ENCODE measurements at places on chromosomes 2 and 18.

DNA sequence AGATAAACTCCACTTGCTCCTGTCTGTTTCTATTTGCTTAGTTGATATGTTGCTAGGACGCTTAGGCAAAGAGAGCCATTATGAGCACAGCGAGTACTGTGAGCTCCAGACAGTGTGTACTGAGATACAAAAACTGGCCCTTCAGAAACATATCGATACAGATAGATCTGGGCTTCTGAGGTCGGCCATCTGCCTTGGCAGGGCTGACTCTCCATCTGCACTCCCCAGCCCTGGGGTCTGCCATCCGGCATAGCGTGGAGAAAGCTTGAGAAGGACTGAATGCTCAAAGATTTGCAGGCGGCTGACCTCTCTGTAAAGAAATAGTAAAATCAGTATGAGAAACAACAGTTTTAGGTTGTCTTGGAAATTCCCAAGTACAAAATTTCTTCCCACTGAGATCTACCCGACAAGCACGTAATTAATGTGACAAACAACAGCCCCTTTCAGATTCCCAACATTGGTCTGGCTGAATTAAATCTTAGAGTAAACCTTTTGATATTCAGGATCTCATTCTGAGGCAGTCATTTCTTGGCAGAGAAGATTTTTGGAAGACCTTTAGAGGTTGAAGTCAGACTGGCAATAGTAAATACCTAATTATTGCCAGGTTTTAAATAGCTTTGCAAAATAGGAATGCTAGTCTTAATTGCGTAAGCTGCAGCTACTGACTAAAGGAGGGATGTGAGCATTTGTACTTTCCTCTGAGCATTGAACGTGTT lies 127.4 kb downstream of the CHST9 start:
- DNase-seq, result no peak

GRCh38 chr18:44898498-44898897 lies 217.8 kb downstream of the SETBP1 start:
- DNase-seq, result no peak

- no peak for DNase-seq
Observed at GRCh38 chr18:45688833-45689232, 35.1 kb upstream of the SLC14A1 start.

DNA sequence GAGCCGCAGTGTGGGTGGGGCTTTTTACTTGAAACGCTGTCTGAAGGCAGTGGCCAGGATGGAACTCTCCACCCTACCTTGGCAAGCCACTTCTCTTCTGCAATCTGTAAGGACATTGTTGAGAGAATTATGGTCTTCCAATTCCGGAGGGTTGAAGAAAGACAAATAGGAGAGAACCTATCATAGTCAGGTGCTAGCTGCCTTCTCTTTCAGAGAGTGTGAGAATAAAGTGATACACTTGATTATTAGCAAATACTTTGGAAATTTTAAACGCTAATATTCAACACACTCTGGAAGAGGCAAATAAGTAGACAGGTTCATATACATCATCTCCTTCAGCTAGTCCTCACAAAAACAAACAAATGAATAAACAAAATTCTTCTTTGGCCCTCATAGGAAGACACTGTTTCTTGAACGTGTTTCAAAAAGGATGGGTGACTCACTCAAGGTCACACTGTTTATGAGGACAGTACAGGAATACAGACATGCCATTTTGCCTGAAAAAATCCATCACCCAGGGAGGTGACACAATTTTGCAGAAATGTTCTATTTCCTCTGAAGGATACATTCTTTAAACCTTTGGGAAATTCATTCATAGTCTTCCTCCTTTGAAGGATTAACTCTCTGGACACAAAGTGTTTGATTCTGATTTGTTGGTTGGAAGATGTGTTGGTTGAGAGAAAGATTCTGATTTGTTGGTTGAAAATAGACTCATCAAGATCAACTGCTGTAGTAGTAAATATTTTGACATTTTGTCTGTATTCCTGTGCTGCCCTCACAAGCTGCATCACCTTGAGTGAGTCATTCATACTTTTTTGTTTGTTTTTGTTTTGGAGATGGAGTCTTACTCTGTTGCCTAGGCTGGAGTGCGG lies 2.2 kb upstream of the IL1RN start:
- no peak for DNase-seq

DNA sequence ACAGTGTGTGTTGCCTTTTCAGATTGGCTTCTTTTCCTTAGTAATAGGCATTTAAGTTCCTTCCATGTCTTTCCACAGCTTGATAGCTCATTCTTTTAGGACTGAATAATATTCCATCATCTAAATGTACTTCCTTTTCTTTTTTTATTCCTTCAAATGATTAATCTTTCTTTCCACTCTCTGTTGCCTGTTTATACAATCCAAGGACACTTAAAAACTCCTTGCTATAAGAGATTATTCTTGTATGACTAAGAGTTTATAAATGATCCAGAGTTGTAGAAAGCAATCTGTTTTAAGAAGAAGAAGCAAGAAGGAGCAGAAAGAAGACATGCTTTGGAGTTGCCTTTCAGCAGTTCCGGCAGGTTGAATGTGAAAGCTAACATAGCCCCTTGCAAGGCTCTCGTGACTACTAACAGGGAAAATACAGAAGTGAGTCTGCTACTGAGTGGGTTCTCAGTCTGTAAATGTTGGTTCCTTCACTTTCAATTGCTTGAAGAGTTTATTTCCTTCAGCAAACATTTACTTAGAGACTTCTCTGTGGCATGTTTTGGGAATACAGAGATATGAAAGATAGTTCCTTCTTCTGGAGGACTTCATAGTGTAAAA lies 123.0 kb downstream of the PMAIP1 start:
- no peak for DNase-seq

DNA sequence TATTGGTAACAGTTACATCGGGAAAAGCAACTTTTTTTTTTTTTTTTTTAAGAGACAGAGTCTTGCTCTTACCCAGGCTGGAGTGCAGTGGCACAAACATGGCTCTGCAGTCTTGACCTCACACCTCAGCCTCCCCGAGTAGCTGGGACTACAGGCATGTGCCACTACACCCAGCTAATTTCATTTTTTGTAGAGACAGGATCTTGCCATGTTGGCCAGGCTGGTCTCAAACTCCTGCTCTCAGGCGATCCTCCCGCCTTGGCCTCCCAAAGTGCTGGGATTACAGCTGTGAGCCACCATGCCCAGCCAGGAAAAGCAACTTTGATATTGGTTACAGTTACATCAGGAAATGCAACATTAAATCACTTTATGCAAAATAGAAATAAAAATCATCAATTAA lies 4.6 kb downstream of the ITGB1BP1 start:
- no peak for DNase-seq

DNA sequence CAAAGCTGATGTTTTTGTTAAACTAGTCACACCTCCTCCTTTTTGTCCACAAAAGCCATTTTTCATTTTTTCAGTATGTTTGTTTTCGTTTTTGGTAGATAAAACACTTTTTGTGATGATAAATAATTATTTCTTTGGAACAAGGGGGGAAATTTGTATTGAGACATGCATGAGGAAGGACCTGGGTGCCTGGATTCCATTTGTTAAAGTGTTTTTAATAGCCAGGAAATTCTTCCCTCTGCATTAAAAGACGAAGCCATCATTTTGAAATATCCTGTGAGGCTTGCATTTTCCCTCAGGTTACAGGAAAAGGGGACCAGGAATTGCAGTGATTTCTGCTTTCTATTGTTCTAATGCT lies 52.1 kb upstream of the CTLA4 start:
- DNase-seq, result no peak

- DNase-seq, result no peak
Observed at GRCh38 chr2:231720987-231721966, 13.0 kb downstream of the PTMA start.

DNA sequence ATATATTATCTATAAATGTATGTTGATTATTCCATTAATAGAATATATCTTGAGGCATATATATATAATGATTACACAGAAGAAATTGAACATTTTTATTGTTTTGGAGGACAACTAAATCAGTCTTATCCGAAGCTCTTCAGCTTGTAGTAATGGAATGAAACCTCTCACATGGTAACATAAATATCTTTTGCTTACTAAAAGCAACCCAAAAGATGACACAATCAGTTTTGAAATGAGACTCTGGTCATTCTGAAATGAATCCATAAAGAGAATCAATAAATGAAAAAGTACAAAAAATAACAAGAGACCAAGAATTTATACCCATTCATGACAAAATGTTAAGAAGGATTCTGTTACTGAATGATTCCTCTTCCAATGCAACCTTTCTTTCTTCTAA lies 110.2 kb downstream of the FIGN start:
- DNase-seq, result no peak

DNA sequence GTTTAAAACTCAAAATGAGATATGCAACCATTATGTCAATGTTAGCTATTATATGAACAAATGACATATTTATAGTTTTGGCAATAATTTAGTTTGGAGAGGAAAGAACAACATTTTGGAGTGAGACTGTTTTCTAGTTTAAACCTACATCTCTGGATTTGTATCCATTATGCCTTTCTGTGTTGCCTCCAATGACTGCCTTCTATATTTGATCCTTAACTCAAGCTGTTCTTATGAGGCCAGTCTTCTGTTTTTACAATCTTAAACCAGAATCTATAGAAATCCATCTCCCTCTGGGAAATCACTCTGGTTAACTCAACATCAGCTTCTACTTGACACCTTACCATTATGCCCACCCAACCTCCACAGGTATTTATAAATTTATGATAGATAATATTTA lies 67.5 kb downstream of the ZNF385B start:
- DNase-seq, result no peak

DNA sequence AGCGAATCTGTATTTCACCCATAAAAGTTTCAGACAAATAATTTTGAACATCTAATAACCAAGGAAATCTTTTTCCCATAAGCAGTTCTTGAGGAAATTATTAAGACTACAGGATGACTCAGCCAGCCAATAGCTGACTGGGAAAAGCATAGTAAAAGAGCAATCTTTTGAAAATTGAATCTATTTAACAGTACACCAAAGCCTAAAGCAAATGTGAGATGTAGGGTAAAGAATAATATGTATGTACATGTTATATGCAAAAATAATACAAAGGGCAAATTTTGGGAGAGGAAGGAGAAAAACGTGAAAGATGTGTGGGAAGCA lies 12.6 kb upstream of the KDSR start:
- DNase-seq, result no peak

DNA sequence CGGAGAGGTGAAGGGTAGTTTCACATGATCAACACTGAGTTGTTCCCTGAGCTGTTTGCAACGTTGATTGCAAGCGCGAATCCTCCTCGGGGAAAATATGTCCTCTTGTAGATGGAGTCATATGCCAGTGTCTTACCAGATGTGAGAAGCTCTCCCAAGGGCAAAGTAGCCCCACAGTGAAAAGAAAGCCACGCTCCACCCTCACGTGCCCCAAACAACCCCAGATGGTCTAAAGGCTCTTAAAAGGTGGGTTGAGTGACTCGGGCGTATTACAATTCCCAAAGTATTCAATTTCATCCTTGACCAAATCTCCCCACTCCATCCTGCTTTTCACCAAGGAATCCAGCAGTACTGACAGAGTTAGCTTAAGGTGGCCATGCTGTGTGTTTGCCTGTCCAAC lies 332.1 kb upstream of the SOX11 start:
- DNase-seq, result no peak

- DNase-seq, result no peak
Observed at GRCh38 chr2:13607139-13607538, 890.4 kb downstream of the TRIB2 start.

GRCh38 chr2:23399674-23400261 lies 14.8 kb downstream of the KLHL29 start:
- no peak for DNase-seq

- DNase-seq, result no peak
Observed at GRCh38 chr2:147051814-147052213, 793.0 kb upstream of the ACVR2A start.

DNA sequence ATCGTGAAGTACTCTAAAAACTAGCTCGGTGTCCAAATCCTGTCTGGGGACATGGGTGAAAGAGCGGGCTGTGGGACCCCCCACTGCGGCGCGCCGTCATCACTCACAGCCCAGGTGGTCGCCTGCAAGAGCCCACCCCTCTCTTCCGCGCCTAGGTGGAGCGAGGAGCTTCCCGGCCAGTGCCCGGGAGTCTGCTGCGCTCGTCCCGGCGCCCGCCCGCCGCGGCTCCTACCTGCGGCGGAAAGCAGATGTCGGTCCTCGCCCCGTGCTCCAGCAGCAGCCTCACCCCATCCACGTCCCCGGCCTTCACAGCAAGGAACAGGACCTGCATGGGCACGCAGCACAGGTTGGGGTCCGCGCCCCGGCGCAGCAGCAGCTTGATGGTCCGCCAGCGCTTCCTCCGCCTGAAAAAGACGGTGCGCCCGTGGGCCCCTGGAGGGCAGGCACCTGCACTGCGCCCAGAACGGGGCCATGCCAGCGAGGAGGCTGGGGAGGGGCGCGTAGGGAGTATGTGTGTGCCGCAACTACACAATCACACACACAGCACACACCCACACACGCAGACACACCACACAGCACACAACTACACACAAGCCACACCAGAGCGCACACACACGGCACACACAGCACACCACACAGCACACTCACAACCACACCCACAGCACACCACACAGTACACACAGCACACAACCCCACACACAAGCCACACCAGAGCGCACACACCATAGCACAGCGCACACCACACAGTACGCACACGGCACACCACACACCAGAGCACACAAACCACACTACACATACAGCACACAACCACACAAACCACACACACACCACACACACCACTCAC lies 37.4 kb downstream of the ANKMY1 start:
- DNase-seq, result no peak

DNA sequence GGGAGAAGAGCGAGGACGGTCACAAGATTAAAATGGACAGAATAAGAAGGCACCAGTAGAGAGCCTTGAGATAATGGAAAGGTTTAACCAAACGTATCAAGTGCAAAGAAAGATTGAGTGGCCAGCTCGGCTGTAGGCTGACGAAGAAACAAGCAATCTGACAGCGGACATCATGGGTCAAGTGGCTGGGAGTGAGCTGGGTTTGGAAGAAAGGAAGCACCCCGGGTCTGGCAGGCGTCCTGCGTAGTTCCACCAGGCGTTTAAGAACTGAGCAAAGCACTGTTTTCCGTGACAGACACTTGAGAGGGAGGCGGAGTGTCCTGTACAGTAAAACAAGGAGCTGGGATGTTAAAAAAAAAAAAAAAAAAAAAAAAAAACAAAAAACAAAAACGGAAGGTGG lies 27.1 kb downstream of the DAPL1 start:
- DNase-seq, result no peak

Measured in erythroblast (primary cell).